ENCODE measurements at places on chromosomes 7 and 10.
A peak's percentile ranks its signal among the peaks of the same experiment; 100 is the strongest.

DNA sequence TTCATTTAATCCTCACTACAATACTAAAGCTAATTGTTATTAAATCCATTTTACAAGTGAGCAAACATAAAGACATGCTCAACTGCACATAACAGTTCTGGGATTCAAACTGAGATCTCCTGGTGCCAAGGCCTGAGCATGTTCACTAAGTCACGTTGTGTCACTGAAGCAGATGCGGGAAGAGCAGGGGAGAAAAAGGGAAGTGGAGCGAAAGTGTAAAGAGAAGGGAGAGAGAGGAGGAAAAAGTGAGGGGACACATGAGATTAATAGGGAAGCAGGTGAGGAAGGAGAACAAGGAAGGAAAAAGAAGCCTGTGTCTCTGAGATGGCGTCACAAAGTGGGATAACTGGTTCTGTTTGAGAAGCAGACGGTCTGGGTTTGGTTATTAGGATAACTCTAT, 38.9 kb upstream of the KAT6B start:
- no peak for DNase-seq

GRCh38 chr7:144398291-144398690, 5.2 kb downstream of the NOBOX start:
- DNase-seq = no peak

GRCh38 chr7:129955993-129956543, 3.3 kb upstream of the UBE2H start:
- DNase-seq = no peak

- no peak for DNase-seq
These were observed 35.8 kb downstream of the OTUD1 start for GRCh38 chr10:23474626-23475025.

GRCh38 chr7:35865287-35865686, 64.4 kb downstream of the SEPTIN7 start:
- DNase-seq = no peak

GRCh38 chr10:103232131-103232673, 13.5 kb upstream of the RPEL1 start:
- DNase-seq = no peak

DNA sequence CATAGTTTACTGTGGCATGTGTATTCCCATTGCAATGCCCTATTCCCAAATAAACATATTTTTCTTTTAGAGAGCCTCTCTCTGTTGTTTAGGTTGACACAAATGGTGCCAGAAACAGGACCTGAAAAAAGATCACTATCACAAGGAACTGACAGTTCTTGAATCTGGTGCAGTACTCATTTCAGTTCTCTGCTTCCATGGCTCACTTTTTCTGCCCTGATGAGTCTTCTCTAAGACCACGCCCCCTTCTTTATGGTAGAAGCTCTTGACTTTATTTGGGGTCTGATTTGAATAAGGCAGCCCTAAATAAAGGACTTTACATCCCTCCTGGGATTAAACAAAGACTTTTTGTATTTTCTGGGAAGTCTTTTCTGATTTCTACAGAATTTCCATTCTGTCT, 3.5 kb upstream of the CCDC126 start:
- DNase-seq = no peak

- DNase-seq = no peak
These were observed 645.9 kb downstream of the XPNPEP1 start for GRCh38 chr10:109277456-109277855.

- no peak for DNase-seq
These were observed 396.4 kb downstream of the SDK1 start for GRCh38 chr7:3697472-3697871.

DNA sequence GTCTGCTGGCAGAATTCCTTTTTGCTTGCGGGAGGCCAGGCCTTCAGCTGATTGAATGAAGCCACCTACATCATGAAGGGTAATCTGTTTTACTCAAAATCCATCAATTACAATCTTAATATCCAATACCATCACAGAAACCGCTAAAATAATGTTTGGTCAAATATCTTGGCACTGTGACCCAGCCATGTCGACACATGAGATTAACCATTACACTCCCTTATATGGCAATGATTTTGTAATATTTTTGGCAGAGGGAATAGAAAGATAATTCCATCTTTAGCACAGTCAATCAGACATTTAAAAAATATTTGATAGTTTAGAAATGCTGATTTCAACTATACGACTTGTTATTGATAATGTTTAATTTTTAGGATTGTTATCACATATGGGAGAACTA, 36.5 kb upstream of the SLC39A12 start:
- DNase-seq = no peak

- DNase-seq = no peak
These were observed 136.2 kb upstream of the RET start for GRCh38 chr10:42940487-42941294.

DNA sequence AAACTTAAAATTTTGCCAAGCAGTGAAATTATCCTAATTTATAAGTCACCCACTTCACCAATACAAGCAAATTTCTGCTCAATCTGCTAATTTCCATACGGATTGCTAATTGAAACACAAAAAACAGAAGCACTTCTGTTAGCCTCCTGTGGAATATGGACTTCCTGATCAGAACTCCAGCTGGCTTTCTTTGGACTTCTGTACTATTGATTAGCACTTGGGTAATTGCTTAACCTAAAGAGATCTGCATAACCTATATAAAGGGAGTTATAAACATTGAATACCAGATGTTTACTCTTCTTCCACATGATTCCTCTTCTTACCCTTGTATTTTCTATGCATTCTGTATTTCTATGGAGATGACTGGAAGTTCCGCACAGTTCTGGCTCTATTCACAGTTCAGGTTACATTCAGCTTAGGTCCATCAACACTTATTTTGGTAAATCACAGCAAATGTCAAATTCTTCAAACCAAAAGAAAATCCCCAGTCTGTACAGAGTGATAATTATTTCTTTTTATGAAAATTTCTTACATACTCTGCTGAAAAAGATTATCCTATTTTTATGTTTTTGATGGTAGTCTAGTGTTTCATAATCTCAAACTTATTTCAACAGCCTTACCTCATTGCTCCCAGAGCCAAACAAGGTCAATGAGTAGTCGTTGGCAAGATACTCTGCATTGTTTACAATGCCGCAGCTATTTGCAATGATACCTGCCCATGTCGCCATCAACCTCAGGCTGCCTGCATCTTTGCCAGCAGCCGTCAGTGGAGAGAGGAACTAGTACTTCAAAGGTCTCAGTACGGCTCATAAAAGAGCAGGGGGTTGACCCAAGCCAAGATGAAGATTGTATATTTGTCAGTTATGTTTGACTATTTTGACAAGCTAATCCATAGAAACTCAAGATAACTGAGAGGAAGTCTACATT, 225.6 kb downstream of the AHR start:
- no peak for DNase-seq

GRCh38 chr10:35691522-35692236, 49.6 kb upstream of the FZD8 start:
- DNase-seq = no peak

DNA sequence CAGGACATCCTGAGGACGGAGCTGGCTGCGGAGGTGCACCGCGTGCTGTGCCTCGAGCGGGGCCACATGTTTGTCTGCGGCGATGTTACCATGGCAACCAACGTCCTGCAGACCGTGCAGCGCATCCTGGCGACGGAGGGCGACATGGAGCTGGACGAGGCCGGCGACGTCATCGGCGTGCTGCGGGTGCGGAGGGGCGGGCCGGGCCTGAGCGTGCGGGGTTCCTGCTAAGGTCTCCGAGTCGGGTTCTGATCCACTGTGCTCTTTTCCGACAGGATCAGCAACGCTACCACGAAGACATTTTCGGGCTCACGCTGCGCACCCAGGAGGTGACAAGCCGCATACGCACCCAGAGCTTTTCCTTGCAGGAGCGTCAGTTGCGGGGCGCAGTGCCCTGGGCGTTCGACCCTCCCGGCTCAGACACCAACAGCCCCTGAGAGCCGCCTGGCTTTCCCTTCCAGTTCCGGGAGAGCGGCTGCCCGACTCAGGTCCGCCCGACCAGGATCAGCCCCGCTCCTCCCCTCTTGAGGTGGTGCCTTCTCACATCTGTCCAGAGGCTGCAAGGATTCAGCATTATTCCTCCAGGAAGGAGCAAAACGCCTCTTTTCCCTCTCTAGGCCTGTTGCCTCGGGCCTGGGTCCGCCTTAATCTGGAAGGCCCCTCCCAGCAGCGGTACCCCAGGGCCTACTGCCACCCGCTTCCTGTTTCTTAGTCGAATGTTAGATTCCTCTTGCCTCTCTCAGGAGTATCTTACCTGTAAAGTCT, 10.4 kb downstream of the ATG9B start:
- DNase-seq = peak; percentile 90

- DNase-seq = no peak
These were observed 6.0 kb downstream of the PPIA start for GRCh38 chr7:44802418-44803025.

- DNase-seq = no peak
These were observed 99.6 kb downstream of the GRK5 start for GRCh38 chr10:119306986-119307392.

DNA sequence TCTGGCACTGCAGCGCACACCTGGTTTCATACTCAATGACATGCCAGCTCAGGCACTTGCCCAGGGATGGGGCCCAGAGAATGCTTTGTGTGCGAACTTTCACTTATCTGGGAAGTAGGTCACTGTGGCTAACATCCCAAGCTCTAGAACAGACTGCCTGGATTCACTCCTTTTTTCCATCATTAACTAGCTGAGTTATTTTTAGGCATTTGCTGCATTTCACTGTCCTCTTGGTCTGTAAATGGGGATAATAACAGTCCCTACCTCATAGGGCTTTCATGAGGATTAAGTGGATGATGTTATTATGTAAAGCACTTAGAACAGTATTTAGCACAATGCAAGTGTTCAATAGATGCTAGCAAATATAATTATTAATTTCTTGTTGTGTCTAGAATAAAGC, 98.7 kb upstream of the DOCK1 start:
- no peak for DNase-seq

DNA sequence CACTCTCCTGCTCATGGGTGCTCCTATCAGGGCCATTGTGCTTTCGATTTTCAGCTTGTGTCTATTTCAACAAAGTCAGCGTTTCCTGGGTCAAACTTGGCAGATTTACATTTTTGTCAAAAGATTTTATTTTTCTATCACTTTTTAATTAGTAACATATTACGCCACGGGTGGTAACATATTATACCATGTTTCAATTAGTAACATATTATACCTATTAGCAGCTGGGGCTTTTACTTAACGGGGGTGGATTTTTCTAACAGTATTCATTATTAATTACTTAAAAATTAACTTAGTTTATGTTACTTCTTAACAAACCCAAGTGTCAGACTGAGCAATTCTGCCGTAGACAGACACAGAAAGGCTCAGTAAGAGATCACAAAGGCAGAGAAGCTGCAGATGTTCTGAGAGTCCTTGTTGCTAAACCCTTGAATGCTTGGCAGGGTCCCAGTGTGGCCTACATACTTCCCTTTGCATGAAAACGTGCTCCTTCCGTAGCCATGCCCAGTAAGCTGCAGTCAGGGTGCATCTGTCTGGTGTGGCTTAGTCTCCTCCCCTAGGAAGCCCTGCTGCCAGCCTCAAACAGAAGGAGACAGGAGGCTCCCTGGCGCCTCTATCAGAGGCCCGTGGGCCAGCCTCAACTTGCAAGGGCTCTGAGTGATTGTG, 263.1 kb upstream of the CXCL12 start:
- peak; percentile 38 for DNase-seq

DNA sequence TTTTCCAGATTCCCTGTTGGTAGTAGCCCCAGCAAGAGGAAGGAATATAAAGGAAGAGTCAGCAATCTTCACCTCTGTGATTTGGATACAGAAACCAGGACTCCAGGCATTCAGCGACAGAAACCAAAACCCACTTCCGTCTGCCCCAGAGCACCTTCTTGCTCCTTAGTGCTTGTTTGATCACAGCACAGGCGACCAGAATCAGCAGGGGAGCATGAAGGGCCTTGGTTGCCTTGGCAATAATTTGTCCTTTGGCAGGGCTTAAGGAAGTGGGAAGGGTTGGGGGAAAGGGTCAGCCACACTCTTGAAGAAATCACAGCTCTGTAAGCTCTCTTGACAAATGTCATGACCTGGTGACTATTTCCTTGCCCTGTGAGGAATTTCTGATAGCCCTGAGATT, 379.6 kb downstream of the OTUD1 start:
- DNase-seq = no peak

DNA sequence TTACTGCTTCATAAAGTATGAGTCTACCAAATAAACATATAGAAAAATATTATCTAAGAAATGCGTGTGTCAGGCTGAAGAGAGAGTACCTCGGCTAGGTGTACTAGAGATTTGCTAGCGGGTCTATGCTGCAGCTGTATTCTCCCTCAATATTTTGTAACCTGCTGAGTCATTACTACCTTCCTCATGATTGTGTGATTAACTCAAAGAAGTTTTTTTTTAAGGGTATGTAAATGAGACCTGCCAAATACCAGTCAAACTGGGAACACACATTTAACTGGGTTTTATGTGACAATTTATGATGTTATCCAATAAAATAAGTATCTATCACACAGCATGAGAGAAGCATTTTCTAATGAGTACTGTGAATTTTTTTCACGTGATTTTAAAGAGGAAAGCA, 180.4 kb downstream of the RNF133 start:
- no peak for DNase-seq

- no peak for DNase-seq
These were observed 18.5 kb upstream of the CFAP46 start for GRCh38 chr10:132960631-132961419.

- DNase-seq = no peak
These were observed 76.6 kb upstream of the ADO start for GRCh38 chr10:62727934-62728333.

- DNase-seq = no peak
These were observed 11.4 kb downstream of the BLNK start for GRCh38 chr10:96260014-96260413.

DNA sequence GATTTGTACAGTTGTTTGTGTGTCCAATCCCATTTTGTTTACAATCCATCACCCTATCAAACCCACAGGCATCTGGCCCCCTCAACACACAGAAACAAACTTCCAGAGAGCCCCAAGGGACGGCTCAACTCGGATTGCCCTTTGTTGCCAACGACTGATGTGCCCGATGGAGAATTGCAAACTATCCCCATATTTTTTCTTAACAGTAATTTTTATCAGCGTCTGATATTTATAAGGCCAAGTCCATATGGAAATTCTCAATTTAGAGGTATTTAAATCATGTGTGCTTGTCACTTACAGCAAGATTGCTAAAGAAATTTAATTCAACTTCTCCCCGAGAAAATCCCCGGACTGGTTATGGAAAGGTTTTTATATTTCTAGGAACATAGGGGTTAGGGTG, 113.9 kb upstream of the NPS start:
- no peak for DNase-seq

GRCh38 chr7:131045526-131045925, 282.1 kb upstream of the MKLN1 start:
- no peak for DNase-seq

DNA sequence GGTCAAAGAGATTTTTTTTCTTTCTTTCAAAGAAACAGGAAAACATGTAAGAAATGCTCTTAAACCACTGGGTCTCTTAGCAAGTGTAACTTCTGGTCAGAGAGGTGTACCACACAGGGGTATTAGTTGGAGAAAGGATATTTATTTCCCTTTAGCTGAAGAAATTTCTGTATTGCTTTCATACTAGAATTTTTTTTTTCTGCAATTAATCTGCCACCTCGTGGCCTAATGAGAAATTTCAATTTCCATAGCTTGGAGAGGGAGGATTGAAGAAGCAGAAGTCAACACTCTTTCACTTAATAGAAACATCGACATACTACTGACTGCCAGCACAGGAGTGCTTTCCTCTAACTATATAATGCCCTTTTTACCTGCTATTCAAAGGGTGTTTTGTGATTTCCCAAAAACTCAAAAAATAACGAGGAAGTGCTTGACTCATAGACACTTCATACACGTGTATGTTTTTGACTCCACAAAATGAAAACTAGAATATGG, 177.6 kb upstream of the NAMPT start:
- peak; percentile 41 for DNase-seq

- peak; percentile 35 for DNase-seq
These were observed 266.6 kb downstream of the HDAC9 start for GRCh38 chr7:18762189-18762588.
